Colonic mucosa (tissue), 4 donors: ENCODE measurements at places on chromosomes 13 and 19. TPM values are rescaled to one million over a fixed set of nuclear protein-coding genes. Genes with fewer than 3 reads are reported as not detected.

DNA sequence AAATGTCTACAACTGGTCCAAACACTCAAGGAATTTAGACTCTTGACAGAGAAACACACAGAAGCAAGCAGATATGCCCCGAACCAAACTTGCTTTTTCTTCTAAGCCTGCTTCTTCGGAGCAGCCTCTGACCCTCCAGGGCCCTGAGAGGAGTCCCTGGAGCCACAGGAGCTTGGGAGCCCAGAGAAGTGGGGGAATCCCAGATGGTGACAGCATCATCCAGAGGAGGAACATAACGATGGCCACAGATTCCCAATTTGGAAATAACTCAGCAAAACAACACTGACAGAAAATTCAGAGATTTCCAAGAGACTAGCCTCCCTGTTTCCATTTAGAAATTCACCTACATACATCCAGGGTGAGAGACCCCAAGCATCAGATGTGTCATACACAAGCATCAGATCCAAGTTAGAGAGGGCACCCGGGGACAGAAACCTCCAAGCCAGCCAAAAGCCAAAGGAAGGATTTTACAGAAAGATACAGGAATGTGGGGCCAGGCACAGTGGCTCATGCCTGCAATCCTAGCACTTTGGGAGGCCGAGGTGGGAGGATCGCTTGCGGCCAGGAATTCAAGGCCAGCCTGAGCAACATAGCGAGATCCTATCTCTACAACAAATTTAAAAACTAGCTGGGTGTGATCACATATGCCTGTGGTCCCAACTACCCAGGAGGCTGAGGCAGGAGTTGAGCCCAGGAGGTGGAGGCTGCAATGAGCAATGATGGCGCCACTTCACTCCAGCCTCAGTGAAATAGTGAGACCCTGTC is 2.0 kb upstream of the PVR start:
- peaks cover 8% of the 10 kb centered on the region for H3K4me1 ChIP-seq
- DNase-seq: no peak
- H3K27me3 ChIP-seq: no peaks in the 10 kb centered on the region
- no peak overlapping the region for H3K27ac ChIP-seq
- no peaks in the 10 kb centered on the region for H3K36me3 ChIP-seq
- no peak overlapping the region for H3K4me3 ChIP-seq

The CD177 gene
- total RNA-seq: 320 TPM

DNA sequence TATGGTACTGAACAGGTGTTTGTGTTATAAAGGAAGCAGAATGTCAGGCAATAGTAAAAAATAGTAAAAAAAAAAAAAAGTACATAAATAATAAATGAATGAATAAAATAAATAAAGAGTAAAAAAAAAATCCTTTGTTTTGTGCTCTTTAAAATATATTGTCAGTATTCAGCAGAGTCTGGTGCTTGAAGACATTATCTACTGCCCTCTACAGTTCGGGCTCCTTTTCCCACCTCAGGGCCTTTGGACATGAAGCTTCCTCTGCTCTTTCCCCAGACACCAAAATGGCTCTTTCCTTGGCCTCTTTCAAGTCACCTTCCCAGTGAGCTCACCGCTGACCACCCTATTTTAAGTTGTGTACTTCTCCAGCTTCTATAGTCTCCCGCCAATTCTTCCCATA is 137.5 kb downstream of the TNFRSF19 start:
- H3K27ac ChIP-seq: no peak overlapping the region
- no peaks in the 10 kb centered on the region for H3K4me1 ChIP-seq
- H3K36me3 ChIP-seq: no peaks in the 10 kb centered on the region
- no peak for DNase-seq
- H3K4me3 ChIP-seq: no peak overlapping the region

- no peak overlapping the region for H3K27ac ChIP-seq
- H3K36me3 ChIP-seq: no peaks in the 10 kb centered on the region
- H3K27me3 ChIP-seq: no peaks in the 10 kb centered on the region
These were observed 120.0 kb downstream of the CYSLTR2 start for GRCh38 chr13:48773531-48774275.

DNA sequence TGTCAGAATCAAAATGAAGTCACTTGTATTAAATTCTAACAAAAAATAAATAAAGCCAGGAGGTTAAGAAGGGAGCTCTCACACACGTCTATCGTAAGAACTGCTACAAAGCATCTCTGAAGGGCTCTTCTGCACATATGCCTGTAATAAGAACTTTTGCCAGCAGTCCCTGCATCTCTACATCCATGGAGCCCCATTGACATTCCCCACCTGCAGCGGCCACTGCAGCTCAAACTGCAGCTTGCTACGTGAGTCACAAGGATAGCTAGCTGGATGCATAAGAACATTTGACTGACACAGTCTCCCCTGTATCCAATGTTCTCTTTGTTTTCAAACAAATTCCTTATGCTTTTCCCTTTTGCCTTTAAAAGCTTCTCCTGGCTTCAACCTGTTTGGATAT is 68.3 kb downstream of the DNAJC3 start:
- H3K4me3 ChIP-seq: no peak overlapping the region
- H3K36me3 ChIP-seq: no peaks in the 10 kb centered on the region
- H3K27me3 ChIP-seq: no peaks in the 10 kb centered on the region
- H3K27ac ChIP-seq: no peak overlapping the region
- no peaks in the 10 kb centered on the region for H3K4me1 ChIP-seq
- DNase-seq: no peak

DNA sequence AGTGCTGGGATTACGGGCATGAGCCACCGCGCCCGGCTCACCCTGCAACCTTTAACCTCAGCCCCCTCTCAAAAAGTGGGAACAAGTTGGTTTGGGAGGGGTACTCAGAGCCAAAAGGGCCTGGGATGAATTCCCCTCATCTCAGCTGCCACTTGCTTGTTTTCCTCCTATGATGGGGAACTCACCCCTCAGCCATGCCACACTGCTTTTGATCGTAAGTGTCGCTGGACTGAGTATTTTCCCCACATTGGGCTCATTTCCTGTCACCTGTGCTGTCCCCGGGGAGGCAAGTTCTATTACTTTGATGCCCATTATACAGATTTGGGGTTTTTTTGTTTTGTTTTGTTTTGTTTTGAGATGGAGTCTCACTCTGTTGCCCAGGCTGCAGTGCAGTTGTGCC is 6.5 kb downstream of the R3HDM4 start:
- no peaks in the 10 kb centered on the region for H3K36me3 ChIP-seq
- DNase-seq: no peak
- H3K4me1 ChIP-seq: peaks cover 9% of the 10 kb centered on the region
- no peak overlapping the region for H3K27ac ChIP-seq
- no peaks in the 10 kb centered on the region for H3K27me3 ChIP-seq

GRCh38 chr19:28864024-28864503 is 348.9 kb downstream of the UQCRFS1 start:
- H3K27ac ChIP-seq: no peak overlapping the region
- DNase-seq: no peak
- no peak overlapping the region for H3K4me3 ChIP-seq
- no peaks in the 10 kb centered on the region for H3K36me3 ChIP-seq

DNA sequence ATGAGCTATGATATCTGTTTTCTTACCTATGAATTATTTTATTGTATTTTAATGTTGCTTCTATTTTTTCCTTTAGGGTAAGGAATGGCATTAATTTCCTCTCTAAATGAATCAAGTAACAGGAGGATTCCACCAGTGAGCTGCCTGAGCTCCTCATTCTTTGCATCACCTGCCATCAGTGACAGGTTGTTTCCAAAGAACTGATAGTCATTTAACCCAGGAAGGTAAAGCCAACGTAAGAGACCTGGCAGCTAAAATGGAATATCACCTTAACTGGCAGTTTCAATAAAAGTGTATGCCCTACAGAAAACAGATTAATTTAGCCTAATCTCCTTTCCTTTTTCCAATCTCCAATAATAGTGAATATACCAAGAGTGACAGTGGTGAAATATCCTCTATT is 812.0 kb downstream of the SLITRK5 start:
- H3K4me1 ChIP-seq: no peaks in the 10 kb centered on the region
- no peak overlapping the region for H3K4me3 ChIP-seq
- no peak for DNase-seq
- no peaks in the 10 kb centered on the region for H3K36me3 ChIP-seq
- H3K27ac ChIP-seq: no peak overlapping the region

- H3K27me3 ChIP-seq: no peaks in the 10 kb centered on the region
- no peaks in the 10 kb centered on the region for H3K36me3 ChIP-seq
- no peak overlapping the region for H3K4me3 ChIP-seq
- H3K27ac ChIP-seq: no peak overlapping the region
These were observed 7.4 kb upstream of the CDC34 start for GRCh38 chr19:524062-524674.

- H3K27me3 ChIP-seq: no peaks in the 10 kb centered on the region
- H3K36me3 ChIP-seq: no peaks in the 10 kb centered on the region
These were observed 1.4 kb downstream of the EFNB2 start for GRCh38 chr13:106533943-106534638.

The ZNF587 gene
- total RNA-seq: 46.4 TPM

The SELENOV gene
- not detected for total RNA-seq

The KLK15 gene
- 2.9 TPM for total RNA-seq
